ENCODE measurements at places on chromosomes 6 and 20.
A peak's percentile ranks its signal among the peaks of the same experiment; 100 is the strongest.

DNA sequence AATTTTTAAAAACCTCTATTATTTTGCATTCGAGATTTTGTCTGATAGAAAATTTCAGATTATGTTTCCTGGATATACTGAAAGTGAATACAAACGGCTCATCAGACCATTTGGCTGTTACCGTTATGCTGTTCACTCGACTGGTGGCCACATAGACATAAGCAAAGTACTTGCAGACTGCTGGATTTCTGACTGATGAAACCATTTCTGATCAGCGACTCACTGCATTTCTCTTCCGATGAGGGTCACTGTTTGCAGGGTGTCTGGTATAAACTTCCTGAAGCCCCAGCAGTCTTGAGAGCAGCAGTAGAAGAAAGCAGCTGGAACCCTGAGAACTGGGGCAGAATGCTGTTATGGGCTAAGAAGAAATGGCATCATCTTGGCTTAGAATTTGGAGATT lies 17.7 kb downstream of the SNX9 start:
- H3K27me3 ChIP-seq = no peaks in the 10 kb centered on the region
- no peak overlapping the region for H3K27ac ChIP-seq
- peaks cover 48% of the 10 kb centered on the region for H3K4me1 ChIP-seq
- DNase-seq = no peak
- H3K4me3 ChIP-seq = no peak overlapping the region
- H3K36me3 ChIP-seq = no peaks in the 10 kb centered on the region

GRCh38 chr6:115131709-115132490 lies 789.1 kb upstream of the HS3ST5 start:
- no peak overlapping the region for H3K27ac ChIP-seq
- no peaks in the 10 kb centered on the region for H3K4me1 ChIP-seq
- H3K27me3 ChIP-seq = no peaks in the 10 kb centered on the region
- no peaks in the 10 kb centered on the region for H3K36me3 ChIP-seq

GRCh38 chr6:10633216-10633615 lies 61.2 kb downstream of the C6orf52 start:
- H3K4me3 ChIP-seq = no peak overlapping the region
- no peak for DNase-seq
- H3K27ac ChIP-seq = no peak overlapping the region
- H3K36me3 ChIP-seq = no peaks in the 10 kb centered on the region
- no peaks in the 10 kb centered on the region for H3K27me3 ChIP-seq

GRCh38 chr20:40868551-40869217 lies 159.9 kb upstream of the TOP1 start:
- peaks cover 5% of the 10 kb centered on the region for H3K4me1 ChIP-seq
- H3K27me3 ChIP-seq = no peaks in the 10 kb centered on the region
- no peaks in the 10 kb centered on the region for H3K36me3 ChIP-seq
- DNase-seq = no peak
- H3K4me3 ChIP-seq = no peak overlapping the region

DNA sequence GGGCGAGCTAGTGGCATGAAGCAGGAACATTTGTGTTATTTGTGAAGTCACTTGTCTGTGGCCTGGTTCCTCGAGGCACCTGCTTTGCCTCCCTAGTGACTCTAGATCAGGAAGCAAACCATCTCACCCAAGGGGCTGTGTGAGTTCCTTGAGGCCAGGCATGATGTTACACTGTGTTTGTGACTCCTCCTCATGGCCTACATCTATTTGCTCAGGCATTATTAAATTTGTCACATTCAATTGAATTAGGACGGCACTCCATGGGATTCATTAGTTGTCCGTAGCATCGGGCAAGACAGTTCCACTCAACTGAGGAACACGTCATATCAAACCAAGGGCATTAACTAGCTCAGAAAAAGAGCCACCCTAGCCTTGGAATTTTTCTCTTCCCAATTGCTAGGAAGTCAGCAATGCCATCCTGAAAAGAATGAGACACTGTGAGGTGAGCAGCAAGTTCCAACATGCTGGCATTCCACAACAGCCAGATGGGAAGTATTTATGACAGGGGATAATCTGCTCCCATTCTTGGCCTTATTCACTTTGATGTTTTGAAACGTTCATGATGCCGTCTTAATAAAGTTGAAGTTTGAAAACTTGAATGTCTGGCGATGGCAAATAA lies 17.2 kb downstream of the TMEM200A start:
- H3K27ac ChIP-seq = no peak overlapping the region
- H3K27me3 ChIP-seq = no peaks in the 10 kb centered on the region
- no peak for DNase-seq
- H3K36me3 ChIP-seq = no peaks in the 10 kb centered on the region
- H3K4me1 ChIP-seq = no peaks in the 10 kb centered on the region

DNA sequence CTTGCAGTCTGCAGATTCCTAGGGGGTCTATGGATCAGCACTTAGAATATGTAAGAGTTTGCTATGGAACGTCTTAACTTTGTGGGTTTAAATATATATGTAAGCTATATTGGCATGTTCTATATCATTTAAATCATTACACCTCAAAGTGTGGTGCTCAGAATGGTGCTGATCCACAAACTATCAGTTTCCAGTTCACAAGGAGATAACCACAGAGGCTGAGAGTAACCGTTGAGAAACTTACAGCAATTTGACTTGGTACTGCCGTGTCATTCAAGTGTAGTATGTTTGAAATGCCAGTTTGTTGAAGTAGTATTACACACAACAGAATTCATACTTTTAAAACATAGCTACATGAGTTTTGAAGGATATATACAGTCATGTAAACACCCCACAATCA lies 279.7 kb downstream of the FARS2 start:
- DNase-seq = no peak
- H3K27ac ChIP-seq = no peak overlapping the region
- peaks cover 7% of the 10 kb centered on the region for H3K4me1 ChIP-seq
- no peak overlapping the region for H3K4me3 ChIP-seq
- H3K27me3 ChIP-seq = no peaks in the 10 kb centered on the region
- no peaks in the 10 kb centered on the region for H3K36me3 ChIP-seq

DNA sequence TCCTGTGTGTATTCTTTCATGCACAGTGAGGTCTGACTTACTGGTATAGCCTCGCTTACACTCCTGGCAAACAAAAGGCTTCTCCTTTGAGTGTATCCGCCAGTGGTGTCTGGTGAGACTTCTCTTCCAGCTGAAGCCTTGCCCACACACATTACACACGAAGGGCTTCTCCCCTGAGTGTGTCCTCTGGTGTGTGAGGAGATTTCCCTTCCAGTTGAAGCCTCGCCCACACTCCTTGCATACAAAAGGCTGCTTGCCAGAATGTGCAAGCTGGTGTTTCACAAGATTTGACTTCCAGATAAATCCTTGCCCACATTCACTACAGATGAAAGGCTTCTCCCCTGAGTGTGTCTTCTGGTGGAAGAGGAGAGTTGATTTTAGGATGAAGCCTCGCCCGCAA lies 21.5 kb downstream of the ZNF337 start:
- H3K27ac ChIP-seq = no peak overlapping the region
- H3K27me3 ChIP-seq = no peaks in the 10 kb centered on the region
- peaks cover 59% of the 10 kb centered on the region for H3K36me3 ChIP-seq
- DNase-seq = no peak

- H3K4me3 ChIP-seq = no peak overlapping the region
- no peaks in the 10 kb centered on the region for H3K27me3 ChIP-seq
- H3K27ac ChIP-seq = no peak overlapping the region
- peaks cover 18% of the 10 kb centered on the region for H3K4me1 ChIP-seq
- no peak for DNase-seq
Observed at GRCh38 chr6:36920546-36920945, 34.0 kb upstream of the PI16 start.

DNA sequence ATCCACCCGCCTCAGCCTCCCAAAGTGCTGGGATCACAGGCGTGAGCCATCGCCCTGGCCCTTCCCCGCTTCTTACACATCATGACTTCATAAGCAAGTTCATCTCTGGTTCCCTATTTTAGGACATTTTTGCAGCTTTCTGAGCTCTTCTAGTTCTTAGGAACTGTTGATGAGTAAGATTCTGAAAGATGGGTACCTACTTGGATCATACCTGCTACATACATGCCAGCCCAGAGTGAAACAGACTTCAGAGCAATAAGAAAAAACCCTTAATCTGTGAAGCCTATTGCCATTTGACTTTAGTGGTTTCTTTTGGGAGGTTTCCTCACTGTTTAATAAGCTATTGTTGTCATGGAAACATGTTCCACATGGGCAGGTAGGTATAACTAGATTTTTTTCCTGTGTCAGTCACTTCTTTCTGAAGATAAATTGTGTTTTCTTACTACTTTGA lies 27.9 kb upstream of the TMEM217 start:
- no peak overlapping the region for H3K27ac ChIP-seq
- peaks cover 73% of the 10 kb centered on the region for H3K36me3 ChIP-seq
- no peak overlapping the region for H3K4me3 ChIP-seq
- H3K27me3 ChIP-seq = no peaks in the 10 kb centered on the region

GRCh38 chr6:56946368-56946767 lies 8.5 kb upstream of the BEND6 start:
- H3K4me3 ChIP-seq = no peak overlapping the region
- no peak overlapping the region for H3K27ac ChIP-seq
- H3K27me3 ChIP-seq = no peaks in the 10 kb centered on the region

- H3K36me3 ChIP-seq = peaks cover 76% of the 10 kb centered on the region
- H3K27me3 ChIP-seq = no peaks in the 10 kb centered on the region
- no peak for DNase-seq
- H3K27ac ChIP-seq = no peak overlapping the region
- H3K4me1 ChIP-seq = no peaks in the 10 kb centered on the region
Observed at GRCh38 chr6:110965629-110966229, 7.2 kb downstream of the GTF3C6 start.

- peak overlapping the region; percentile 89 for H3K4me3 ChIP-seq
- no peaks in the 10 kb centered on the region for H3K27me3 ChIP-seq
- no peaks in the 10 kb centered on the region for H3K36me3 ChIP-seq
- no peak for DNase-seq
- peaks cover 31% of the 10 kb centered on the region for H3K4me1 ChIP-seq
- H3K27ac ChIP-seq = no peak overlapping the region
Observed at GRCh38 chr6:119344306-119344705, 5.3 kb downstream of the MAN1A1 start.

DNA sequence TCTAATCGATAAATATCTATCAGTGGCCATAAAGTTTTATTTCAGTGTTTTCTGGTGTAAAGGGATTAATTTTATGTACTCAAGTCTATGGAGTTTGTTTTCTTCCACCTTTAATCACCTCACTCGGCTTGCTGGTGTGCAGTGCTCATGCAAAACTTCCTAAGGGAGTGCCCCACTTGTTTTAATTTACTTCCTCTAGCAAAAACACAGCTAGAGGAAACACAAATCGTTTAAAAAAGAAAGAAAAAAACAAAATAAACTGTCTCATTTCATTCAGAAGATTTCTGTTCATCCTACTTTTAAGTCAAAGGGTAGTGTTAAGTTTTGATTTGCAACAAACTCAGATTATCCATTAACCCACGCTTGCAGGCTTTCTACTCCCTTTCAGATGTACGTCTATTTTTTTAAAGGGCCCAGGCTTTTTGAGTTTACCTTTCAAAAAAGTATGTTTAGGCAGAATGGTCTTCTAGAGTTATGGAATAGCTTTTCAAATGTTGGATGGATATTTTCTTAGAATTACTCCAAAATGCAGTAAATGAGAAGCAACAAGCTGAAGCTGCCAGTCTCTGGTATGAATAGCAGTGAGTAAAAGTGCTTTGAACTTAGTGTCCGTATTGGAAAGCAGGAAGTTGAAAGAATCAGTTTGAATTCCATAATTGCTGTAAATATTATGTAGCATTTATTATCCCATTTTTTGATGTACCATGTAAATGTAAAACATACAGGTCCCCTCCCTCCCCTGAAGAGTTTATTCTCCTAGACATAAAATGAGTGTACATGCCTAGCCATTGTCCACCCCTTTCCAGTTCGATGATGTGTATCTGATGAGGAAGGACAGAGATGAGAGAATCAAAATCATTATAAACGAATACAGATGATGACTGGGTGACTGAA lies 113.3 kb downstream of the SLC16A10 start:
- H3K4me3 ChIP-seq = no peak overlapping the region
- H3K27ac ChIP-seq = no peak overlapping the region
- no peaks in the 10 kb centered on the region for H3K27me3 ChIP-seq
- H3K36me3 ChIP-seq = no peaks in the 10 kb centered on the region

DNA sequence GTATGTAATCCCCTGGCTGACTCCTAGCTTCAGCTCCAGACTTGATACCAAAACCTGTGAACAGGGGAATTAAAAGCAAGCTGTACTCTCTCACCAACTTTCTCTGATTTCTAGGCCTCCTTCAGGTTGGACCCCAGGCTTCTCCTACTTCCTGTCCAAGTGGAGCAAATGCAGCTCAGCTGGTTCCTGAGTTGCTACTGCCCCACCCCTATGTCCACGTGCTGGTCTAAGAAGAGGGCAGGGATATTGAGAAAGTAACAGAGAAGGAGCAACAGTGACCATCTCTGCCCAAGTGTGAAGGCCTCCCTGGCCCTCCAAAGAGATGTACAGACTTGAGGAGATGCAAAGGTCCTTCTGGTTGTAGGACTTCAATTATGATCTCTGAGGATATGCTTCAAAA lies 188.3 kb upstream of the MCHR2 start:
- no peak overlapping the region for H3K4me3 ChIP-seq
- H3K27ac ChIP-seq = no peak overlapping the region
- no peaks in the 10 kb centered on the region for H3K36me3 ChIP-seq
- no peak for DNase-seq
- no peaks in the 10 kb centered on the region for H3K27me3 ChIP-seq

DNA sequence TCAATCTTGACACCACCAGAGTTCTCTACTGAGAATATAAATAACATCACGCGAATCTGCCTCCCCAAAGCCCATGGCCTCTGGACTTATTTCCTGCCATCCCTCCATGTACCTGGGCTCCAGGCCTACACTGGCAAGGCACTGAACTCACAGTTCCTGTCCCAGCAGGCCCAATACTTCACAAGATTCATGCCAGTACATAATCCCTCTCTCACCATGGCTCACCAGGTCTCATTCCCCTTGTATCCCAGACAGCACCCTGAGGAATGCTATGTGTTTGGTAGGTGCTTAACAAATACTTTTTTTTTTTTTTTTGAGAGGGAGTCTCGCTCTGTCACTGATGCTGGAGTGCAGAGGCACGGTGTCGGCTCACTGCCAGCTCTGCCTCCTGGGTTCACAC lies 1.9 kb downstream of the KIF16B start:
- H3K27me3 ChIP-seq = no peaks in the 10 kb centered on the region
- H3K4me1 ChIP-seq = peaks cover 65% of the 10 kb centered on the region
- no peaks in the 10 kb centered on the region for H3K36me3 ChIP-seq

DNA sequence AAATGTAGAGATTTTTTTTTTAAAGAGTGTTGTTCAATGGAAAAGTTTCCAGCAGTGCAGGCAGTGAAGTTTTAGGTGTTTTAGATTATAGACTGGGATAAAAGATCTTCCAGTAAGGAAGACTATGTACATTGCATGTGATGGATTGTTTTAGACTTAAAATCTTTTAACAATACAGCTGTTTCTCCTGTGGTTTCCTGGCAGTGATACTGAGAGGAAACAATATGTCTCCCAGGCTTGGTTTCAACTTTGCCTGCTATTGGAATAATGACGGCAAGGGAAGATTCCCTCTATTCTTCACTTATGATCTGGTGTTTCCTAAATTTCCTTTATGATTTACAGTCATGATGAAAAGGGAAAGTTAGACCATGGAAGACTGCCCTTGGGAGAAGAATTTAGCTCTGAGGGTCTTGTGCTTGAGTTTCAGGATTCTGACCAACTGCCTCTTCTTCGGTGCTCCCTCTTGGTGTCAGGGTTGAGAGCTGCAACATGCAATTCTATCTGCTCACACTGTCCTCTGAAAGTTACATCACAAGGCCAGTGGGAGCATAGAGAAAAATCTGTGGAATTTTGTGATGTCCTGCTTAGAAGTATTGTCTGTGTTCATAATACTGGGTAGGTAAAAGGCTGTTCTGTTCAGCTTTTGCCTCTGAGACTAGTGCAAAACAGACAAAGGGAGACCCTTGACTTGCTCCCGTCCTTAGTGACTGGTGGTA lies 262.8 kb upstream of the MAN1A1 start:
- no peak for DNase-seq
- no peaks in the 10 kb centered on the region for H3K27me3 ChIP-seq
- H3K27ac ChIP-seq = no peak overlapping the region

Data from suprapubic skin (tissue), 4 donors.